Cardiac atrium fibroblast (primary cell): ENCODE measurements at places on chromosomes 5 and 9. TPM values are rescaled to one million over a fixed set of nuclear protein-coding genes. Genes with fewer than 3 reads are reported as not detected.

Gene PCDHB15
- total RNA-seq = 1.8 TPM in 2 replicates

Gene HTR1A
- not detected in 2 replicates for total RNA-seq

Gene FBP2
- total RNA-seq = not detected in 2 replicates

Gene SLC2A6
- 50.4 and 66.9 TPM in 2 replicates for total RNA-seq

Gene TBC1D13
- total RNA-seq = 14.3 and 30.7 TPM in 2 replicates

Gene GLRA1
- not detected in 2 replicates for total RNA-seq

Gene CDH6
- total RNA-seq = 0.18 and 1.9 TPM in 2 replicates
